ENCODE measurements at places on chromosomes 13 and 19. TPM values are rescaled to one million over a fixed set of nuclear protein-coding genes. Genes with fewer than 3 reads are reported as not detected.

GRCh38 chr13:111911121-111911720 lies 155.7 kb upstream of the SOX1 start:
- no peak overlapping the region for H3K4me3 ChIP-seq
- no peak for DNase-seq
- H3K36me3 ChIP-seq = peaks cover 8% of the 10 kb centered on the region
- no peak overlapping the region for H3K27ac ChIP-seq

The KLK7 gene
- not detected for total RNA-seq

DNA sequence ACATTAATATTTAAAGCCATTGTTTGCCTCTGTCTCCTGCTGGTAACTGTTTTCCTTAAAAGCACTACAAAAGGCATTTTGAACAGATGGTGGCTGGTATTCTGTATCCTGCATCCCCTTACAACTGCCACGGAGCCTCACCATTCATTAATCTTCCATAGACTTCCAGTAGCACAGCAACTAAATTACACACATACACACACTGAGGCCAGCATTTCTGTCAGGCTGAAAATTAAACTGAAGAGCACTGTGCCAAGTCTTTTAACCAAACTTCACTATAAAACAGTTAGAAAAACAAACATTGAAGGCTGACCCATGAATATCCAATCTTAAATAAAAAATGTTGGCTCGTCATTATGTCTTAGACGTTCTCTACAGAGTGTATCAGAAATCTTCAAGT lies 697.8 kb downstream of the DACH1 start:
- no peaks in the 10 kb centered on the region for H3K27me3 ChIP-seq
- DNase-seq = no peak
- H3K4me3 ChIP-seq = no peak overlapping the region

GRCh38 chr13:33111414-33112110 lies 95.3 kb downstream of the KL start:
- peak overlapping the region; percentile 67 for H3K27ac ChIP-seq

DNA sequence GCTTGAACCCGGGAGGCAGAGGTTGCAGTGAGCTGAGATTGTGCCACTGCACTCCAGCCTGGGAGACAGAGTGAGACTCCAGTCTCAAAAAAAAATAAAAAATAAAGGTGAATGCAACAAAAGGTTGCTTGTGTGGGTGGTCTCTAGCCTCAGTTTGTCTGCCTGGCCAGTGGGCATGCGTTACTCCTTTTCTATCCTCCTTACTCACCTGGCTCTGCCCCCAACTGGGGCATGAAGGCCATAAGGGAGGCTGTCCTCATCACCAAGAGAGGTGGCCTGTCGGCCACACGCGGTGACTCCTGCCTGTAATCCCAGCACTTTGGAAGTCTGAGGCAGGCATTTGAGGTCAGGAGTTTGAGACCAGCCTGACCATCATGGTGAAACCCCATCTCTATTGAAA lies 1.9 kb upstream of the JUND start:
- DNase-seq = no peak
- H3K27ac ChIP-seq = peak overlapping the region; percentile 98
- H3K27me3 ChIP-seq = peaks cover 20% of the 10 kb centered on the region
- H3K4me1 ChIP-seq = peaks cover 37% of the 10 kb centered on the region

- H3K27ac ChIP-seq = no peak overlapping the region
- peaks cover 27% of the 10 kb centered on the region for H3K36me3 ChIP-seq
These were observed 18.0 kb downstream of the VRK3 start for GRCh38 chr19:50007170-50007569.

DNA sequence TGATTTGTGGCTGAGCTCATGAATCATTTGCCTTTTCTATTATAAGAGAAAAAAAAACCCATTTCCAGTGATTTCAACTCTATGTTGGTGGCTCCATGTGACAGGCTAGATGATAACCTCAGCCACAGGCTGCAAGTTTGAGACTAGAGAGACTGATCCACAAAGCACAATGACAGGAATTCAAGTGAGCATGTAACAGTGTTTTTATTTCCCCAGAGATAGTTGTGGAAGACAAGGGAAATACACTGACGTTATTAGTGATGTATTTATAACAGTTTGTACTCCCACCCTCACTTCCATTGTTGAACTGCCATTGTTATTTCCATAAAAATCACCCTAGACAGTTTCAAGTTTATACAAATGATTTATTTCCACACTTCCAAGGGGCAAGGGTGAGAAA lies 27.9 kb upstream of the EDNRB start:
- H3K27ac ChIP-seq = no peak overlapping the region
- no peak overlapping the region for H3K4me3 ChIP-seq
- H3K36me3 ChIP-seq = no peaks in the 10 kb centered on the region
- no peak for DNase-seq
- H3K27me3 ChIP-seq = no peaks in the 10 kb centered on the region

GRCh38 chr19:56314018-56314380 lies 640 bp downstream of the ZSCAN5A start:
- H3K4me3 ChIP-seq = peak overlapping the region; percentile 99
- H3K27me3 ChIP-seq = no peaks in the 10 kb centered on the region
- peaks cover 23% of the 10 kb centered on the region for H3K4me1 ChIP-seq
- peak overlapping the region; percentile 97 for H3K27ac ChIP-seq
- peak; percentile 10 for DNase-seq

- no peak overlapping the region for H3K27ac ChIP-seq
- peaks cover 2% of the 10 kb centered on the region for H3K27me3 ChIP-seq
These were observed 64.9 kb downstream of the MZT1 start for GRCh38 chr13:72662548-72662947.

Measured in HFFc6 (cell line).